ENCODE measurements at places on chromosomes 2 and 18.

DNA sequence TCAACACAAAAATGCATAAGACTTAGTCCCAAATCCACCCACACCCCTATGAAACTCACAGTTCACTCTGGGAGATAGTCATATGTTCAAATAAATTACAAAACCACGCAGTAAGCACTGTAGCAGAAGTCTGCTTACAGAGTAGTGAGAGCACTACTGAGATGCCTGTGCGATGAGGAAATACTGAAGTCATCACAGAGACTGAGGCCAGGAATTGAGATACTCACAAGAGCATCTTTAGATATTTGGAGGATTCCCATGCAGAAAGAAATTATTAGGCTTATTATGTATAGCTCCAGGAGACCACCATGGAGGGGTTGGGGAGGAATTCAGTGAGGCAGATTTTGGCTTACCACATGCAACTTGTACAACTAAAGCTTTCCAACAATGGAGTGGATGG is 82.3 kb downstream of the ANTXR1 start:
- no peak for DNase-seq

DNA sequence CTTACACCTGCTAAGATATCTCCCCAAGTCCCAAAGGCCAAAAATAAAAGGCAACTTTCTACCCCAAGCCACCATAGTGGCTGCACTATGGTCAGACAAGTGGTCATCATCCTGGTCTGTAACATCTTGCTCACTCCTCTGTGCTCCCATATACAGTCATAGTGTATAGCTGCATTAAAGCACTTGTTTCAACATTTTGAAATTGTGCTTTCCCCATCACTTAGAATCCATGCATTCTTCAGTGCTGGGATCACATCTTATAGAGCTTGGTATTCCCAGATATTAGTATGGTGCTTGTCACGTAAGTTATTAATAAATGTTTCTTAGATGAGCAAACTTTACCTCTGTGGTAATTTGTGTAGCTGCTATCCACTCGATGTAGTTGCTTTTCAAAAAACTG is 40.4 kb upstream of the CDC42EP3 start:
- DNase-seq, result no peak

DNA sequence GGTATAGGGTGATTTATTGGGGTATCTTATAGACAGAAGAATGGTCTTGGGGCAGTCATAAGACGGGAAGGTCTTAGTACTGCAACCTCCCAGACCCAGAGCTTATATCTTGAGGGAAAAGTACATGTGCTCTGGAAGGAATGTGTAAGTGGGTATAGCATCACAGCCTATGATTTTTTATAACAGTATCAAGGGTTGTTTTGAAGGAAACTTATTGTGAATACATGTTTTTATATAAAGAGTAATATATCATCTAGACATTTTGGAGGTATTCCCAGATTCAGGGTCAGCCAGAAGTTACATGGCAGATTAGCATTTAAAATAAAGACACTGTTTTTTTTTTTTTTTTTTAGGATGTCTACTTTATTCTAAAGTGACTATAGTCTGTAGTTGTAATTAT is 47.6 kb upstream of the STON1 start:
- no peak for DNase-seq

DNA sequence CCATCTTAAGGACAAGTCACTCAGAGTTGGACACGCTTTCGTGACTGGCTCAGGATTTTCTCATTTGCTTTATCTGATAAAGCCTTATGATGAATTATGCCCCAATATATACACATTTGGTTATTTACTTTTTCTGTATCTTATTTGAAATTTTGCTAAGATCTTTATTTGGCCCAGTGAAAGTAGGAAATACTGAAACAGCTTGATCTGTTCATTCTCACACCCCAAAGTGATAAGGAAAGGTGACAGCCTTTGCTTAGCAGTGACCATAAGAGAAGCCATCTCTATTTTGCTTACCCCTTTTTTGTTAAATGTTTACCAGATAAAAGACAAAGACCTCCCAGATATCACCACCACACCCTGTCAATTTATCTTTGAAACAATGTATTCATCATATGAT is 428.3 kb downstream of the PARD3B start:
- no peak for DNase-seq

- no peak for DNase-seq
These were observed 311.3 kb upstream of the KLHL29 start for GRCh38 chr2:23073671-23074070.

GRCh38 chr2:149021761-149022160 is 16.7 kb upstream of the LYPD6B start:
- DNase-seq, result no peak

GRCh38 chr2:234335661-234336228 is 161.1 kb downstream of the ARL4C start:
- no peak for DNase-seq

- no peak for DNase-seq
These were observed 57.1 kb upstream of the KLHL29 start for GRCh38 chr2:23327887-23328286.

- DNase-seq, result no peak
These were observed 81.2 kb downstream of the SH3YL1 start for GRCh38 chr2:182509-183122.

DNA sequence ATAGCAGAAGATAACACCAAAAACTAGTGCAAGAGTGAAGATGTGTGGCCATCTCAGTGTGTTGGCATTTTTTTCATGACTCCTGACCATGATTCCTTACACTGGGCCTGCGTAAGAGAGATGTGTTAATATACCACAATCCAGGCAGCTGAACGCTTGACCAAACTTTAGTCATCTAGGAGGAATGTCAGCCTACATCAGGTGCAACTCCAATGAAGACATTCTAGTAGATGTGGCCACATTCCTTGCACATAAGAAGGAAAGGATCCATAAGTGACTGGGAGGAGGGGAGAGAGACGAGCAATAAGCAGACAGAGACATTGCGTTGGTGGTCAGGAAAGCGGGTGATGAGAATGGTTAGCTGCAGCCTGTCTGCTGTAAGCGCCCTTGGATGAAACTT is 42.6 kb downstream of the CYRIA start:
- DNase-seq, result no peak

DNA sequence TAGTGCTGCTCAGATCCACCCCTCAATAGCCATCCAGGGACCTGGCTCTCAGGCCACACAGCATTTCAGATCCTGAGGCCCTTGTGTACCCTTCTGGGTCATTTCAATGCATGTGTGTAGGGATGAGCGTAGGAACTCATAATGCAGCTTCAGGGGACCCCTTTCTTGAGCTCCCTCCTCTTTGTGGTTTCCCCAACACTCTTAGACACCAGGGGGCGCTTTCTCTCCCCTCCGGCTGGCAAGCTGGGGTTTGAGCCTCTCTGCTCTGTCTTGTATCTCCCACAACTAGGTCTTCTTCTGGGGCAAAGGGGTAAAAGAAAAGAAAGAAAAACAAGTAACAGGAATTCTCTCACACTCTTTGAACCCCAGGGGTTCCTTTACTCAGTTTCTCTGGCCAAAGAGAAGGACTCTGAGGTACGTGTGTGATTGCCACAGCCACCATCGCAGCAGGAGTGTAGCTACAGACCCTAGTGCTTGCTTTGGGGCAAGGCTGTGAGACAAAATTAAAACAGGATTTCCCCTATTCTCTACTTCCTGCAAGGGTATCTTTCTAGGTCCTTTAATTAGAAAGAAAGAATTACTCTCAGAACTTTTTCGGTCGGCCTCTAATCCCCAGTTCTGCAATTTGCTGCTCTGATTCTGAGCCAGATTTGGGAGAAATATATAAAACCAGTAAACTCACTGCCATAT is 38.0 kb downstream of the CABYR start:
- DNase-seq, result peak; percentile 66

- DNase-seq, result no peak
These were observed 97.3 kb downstream of the CD8B2 start for GRCh38 chr2:106584304-106584954.

- DNase-seq, result no peak
These were observed 253.2 kb upstream of the SP5 start for GRCh38 chr2:170461889-170462288.
